Pancreas (tissue), 10 donors: ENCODE measurements at places on chromosomes 5 and 9. TPM values are rescaled to one million over a fixed set of nuclear protein-coding genes. Genes with fewer than 3 reads are reported as not detected.

The WDR31 gene
- total RNA-seq: 4.5 TPM

The PCDHGB2 gene
- 2.1 TPM for total RNA-seq

The AMBP gene
- 108 TPM for total RNA-seq

The COQ4 gene
- total RNA-seq: 37.7 TPM

The CDKN2B-AS1 gene
- 0.66 TPM for total RNA-seq

The FOXD4 gene
- 0.35 TPM for total RNA-seq

The CBY3 gene
- not detected for total RNA-seq

The NTNG2 gene
- 2.3 TPM for total RNA-seq

The C9orf43 gene
- 0.55 TPM for total RNA-seq

The HK3 gene
- 3.2 TPM for total RNA-seq
